SJSA1 (cell line): ENCODE measurements at places on chromosomes 16 and 17. TPM values are rescaled to one million over a fixed set of nuclear protein-coding genes. Genes with fewer than 3 reads are reported as not detected.

- peak; percentile 43 for DNase-seq
These were observed 95.2 kb upstream of the SEC14L1 start for GRCh38 chr17:77045441-77046041.

DNA sequence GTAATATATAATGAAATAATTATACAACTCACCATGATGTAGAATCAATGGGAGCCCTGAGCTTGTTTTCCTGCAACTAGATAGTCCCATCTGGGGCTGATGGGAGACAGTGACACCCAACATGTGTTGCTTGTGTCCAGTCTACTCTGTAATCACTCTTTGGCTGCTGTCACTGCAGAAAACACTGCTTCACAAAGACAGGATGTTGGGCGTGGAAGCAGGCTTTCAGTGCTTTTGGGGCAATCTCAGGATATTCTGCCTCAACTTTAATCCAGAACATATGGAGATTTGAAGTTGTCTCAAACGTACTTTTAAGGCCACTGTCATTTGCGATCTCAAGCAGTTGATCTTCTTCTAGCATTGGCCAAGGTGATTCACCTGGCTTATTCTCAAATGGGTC is 94.9 kb downstream of the CYTH1 start:
- DNase-seq: no peak

DNA sequence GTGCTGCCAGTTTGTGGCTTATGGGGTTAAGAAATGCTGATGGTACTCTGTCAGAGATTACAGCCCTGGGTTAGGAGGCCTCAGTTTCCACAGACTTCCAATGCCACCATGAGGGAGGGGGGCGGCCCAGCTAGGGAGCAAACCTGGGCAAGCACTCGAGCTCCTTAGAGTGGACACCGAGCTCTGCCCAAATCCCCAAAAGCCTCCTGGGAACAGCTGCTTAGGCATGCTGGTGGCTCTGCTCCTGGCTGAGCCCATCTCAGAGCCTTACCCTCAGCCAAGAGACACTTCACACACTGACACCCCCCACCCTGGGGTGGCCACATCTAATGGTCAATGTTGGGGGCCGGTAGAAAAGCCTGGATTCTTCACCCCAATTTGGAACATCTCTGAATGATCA is 66.1 kb downstream of the C16orf78 start:
- DNase-seq: no peak

DNA sequence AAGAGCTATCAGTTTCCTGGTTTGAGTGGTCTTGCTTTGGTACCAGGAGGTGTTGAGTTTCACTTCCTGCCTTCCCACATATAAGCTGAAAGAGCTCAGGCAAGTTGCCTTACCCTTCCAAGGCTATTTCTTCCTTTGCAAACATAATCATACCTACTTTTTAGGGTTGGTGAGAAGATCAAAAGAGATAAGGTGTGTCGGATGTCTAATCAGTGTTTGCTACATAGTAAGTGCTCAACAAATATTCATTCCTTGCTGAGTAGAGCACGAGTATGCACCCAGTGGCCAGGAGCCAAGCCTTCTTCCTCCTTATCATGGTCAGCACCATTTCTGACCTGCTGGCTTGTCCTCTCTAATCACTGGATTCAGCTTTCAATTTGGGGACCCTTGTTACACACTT is 12.7 kb upstream of the TMEM98 start:
- DNase-seq: no peak

- DNase-seq: no peak
These were observed 232.4 kb downstream of the CBLN1 start for GRCh38 chr16:49049191-49049590.

DNA sequence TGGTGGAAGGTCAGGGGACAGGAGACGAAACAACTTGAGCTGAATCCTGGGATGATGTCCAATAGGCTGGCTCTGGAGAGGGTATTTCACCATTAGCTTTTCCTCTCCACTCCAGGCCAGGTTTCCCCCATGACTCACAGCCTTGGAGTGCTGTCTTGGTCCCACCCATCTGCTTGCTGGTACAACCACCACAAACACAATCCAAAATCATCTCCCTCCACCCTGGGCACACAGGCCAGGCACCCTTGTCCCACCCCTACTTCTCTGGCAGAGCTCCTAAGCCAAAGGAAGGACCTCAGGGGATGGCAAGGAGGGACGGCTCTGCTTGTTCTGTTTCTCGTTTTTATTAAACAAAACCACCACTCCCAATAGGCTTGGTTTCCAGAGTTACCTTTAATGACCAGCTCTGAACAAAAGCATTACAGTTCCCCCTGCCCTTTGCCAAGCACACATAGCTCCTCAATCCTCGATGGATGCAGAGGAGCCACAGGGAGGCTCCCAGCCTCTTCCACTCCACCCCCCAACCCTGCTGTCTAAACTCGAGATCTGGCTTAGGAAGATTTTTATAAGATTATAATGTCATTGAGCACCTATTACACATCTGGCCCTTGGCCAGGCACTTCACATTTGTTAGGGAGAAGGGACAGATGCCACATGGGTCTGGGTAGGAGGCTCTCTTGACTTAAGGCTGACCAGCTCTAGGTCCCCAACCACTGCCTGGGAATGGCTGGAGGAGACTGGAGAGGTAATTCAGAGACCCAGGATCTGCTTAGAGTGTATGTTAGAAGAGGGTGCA is 13.3 kb downstream of the CAVIN1 start:
- peak; percentile 71 for DNase-seq

The RRAD gene
- 0.16 and 0.39 TPM in 2 replicates for total RNA-seq

The OSBPL7 gene
- 6.2 and 6.4 TPM in 2 replicates for total RNA-seq
